Hippocampal formation (tissue), 2 donors: ENCODE measurements at places on chromosomes 12 and 14.

GRCh38 chr14:26549571-26549970 lies 48.3 kb downstream of the NOVA1 start:
- no peak for DNase-seq

- no peak for DNase-seq
Observed at GRCh38 chr12:91127751-91128150, 16.5 kb upstream of the LUM start.

DNA sequence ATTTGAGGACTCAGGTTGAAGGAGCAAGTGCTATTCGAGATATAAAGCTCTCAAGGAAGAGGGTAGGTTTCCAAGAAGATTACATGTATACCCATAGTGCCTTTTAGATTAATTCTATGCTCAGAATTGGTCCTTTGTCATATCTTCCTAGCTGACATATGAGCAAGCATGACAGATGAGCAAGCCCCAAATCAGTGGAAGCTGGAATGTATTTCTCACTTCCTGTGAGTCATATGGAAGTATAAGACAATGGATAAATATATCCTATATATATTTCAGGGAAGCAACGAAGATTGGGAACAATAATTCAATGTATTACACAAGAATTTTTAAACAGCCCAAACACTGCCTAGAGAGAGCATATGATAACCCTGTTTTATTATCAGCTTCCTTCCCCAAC lies 674.1 kb upstream of the ATXN7L3B start:
- DNase-seq, result no peak

GRCh38 chr14:69055999-69056788 lies 77.1 kb upstream of the ACTN1 start:
- DNase-seq, result no peak

DNA sequence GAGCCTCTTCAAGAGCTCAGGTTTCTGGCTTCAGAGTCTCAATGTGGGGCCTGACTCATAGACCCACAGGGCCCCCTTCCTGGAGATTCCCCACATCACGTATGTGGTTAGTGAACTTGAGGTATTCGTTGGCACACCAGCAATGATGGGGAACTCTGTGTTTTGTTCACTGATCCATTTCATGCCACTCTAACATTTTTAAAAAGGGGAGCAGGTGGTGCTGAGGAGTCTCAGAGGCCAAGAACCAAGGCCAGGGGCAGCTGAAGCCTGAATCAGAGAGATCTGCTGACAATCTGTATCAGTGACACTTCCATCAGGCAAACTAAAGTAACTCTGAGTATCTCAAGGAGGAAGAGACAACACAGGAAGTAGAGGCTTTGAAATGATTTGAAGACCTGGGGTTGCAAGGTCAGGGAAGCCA lies 323.4 kb downstream of the VRK1 start:
- DNase-seq, result no peak

- peak; percentile 17 for DNase-seq
Observed at GRCh38 chr14:91163316-91163715, 49.4 kb downstream of the DGLUCY start.

DNA sequence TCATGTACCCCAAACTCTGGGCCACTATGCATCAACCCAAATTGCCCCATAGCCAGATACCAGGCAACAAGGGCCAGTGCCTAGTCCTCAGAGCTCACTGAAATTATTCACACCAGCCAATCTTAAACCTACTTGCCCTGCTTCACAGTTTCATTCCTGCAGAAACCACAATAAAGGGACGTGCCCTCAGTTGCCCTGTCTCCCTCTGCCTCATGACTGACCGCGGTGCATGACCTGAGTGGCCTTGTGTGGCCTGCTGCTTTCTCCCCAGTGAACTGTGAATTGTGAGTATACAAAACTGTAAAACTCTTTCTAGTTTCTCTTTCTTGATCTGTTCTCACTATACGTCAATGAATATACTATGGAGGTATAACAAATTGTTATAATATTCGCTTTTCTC lies 490.9 kb upstream of the MIS18BP1 start:
- DNase-seq, result no peak

DNA sequence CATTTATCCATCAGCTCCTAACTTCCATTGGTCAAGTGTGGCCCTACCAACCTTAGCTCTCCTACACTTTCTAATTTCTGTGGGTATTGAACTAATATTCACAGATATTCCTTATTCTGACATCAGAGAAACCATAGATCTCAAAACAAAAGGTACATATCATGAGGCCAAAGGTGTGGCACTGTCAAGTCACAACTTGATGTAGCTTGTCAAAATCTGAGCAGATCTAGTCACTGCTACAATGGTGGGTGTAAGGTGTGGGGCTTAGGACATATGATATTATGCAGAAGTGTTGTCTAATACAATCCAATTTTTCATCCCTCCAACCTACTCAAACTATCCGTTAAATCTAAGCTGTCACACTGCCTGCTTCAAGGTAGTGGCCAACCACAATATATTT lies 114.0 kb upstream of the FAR2 start:
- DNase-seq, result no peak

DNA sequence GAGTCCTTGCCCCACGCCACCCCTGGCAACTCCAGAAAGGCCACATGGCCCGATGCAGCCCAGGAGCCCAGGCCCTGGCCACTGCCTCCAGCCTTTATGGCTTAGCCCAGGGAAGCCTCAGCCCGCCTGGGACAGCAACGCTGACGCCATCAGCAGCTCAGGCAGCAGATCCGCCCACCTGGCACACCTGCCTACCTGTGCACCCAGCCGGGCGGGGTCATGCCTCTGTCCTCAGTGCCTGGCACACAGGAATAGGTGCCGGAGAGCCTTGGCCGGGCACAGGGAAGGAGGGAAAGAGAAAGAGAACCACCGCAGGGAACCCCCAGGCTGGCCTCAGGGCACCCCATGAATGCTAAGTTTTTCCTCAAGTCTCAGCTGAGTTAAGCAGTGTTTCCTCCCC lies 21.1 kb downstream of the BEGAIN start:
- DNase-seq, result no peak
